ENCODE measurements at places on chromosomes 5 and 9.

- DNase-seq: no peak
These were observed 80.6 kb upstream of the SIMC1 start for GRCh38 chr5:176157656-176158055.

DNA sequence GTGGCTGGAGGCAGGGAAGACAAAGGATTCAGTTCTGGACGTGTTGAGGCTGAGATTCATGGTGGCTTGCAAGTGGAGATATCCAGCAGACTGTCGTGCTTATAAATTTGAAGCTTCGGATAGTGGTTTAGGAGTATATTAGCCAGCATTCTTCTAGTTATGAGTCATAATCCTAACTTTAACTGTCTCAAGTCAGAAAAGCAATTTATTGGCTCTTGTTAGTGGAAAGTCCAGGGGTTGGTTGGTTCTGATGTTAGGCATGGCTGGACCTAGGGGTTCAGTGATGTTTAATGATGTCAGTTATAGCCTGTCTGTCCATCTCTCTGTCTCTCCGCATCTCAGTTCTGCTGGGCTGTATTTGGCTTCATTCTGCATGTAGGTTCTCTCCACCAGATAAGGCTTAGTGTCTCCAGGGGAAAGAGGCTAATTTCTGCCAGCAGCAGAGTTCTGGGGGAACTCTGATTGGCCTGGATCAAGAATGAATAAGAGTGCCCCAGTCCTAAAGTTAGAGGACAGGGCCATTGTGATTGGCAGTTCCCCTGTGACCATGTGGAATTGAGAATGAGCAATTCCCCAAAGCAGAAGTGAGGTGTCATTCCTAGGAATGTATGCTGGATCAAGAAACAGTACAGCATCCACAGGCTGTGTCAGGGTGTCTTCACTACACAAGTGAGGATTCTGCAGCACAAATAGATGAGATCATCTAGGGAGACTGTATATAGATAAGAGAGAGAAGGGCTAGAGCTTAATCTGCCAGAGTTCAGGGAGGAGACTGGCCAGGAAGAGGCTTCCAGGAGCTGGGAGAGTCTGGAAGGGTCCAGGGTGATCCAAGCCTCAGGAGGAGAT, 72.9 kb upstream of the SHB start:
- DNase-seq: no peak

DNA sequence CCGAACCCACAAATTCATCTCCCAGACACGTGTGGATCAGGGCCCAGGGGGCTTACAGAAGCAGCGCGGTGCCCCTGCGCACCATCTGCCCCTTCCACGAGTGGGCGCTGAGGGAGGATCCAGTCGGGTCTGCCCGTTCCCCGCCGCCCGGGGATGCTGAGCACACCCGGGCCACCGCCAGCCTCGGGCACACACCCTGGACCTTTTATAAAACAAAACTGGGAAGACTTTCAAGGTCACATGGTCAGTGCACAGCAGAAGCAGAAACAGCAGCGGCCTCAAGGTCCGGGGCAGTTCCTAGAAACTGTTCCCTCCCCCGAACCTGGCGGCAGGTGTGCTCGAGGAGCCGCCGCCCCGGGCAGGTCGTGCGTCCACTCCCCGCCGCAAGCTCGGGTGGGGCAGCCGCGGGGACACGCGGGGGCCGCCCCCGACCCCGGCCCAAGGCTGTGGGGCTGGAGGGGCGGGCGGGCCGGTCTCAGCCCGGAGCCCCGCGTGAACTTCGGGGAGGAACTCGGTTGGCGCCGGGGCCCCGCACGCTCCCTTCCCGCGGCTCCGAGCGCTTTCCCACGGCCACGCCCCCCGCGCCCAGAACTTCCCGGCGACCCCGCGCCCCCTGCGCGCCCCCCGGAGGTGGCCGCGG, 633 bp upstream of the PPP1R26 start:
- DNase-seq: no peak

DNA sequence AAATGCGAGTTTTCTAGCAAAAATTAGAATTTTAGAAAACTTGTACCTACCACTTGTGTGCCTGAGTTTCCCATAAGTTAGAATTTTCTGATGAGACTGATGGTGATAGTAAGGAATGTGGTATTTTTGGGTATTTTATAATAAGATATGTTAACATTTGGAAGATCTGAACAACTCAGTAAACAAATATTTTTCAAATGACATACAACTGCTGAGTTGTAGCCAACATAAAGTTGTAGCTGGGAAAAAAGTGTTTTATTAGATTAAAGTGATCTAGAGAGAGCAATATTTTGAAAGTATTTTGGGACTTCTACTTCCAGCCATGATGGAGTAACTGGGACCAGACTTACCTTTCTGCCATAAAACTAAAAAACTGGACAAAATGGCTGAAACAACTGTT, 37.9 kb downstream of the GEMIN5 start:
- DNase-seq: no peak

DNA sequence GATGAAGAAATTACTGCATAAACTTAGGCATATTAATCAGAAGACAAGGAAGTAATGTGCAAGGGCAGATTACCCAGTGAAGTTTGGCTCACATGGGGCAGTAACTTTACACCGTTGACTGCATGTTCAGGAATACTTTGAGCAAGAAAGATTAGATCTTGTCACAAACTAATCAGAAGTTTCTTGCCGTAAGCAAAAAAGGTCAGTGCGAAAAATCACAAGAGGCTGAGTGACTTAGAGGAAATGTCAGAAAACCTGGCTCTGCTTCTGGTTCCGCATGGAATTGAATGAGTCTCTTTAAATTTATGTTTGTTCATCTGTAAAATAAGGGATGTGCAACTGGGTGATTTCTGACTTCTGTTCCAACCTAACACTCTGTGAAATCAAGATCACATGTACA, 64.4 kb downstream of the PARP8 start:
- DNase-seq: no peak

- DNase-seq: no peak
These were observed 16.9 kb upstream of the NTRK2 start for GRCh38 chr9:84652496-84653120.

GRCh38 chr5:123512611-123513461, 859 bp downstream of the CSNK1G3 start:
- peak; percentile 5 for DNase-seq

GRCh38 chr9:32401488-32401887, 17.0 kb downstream of the ACO1 start:
- no peak for DNase-seq

DNA sequence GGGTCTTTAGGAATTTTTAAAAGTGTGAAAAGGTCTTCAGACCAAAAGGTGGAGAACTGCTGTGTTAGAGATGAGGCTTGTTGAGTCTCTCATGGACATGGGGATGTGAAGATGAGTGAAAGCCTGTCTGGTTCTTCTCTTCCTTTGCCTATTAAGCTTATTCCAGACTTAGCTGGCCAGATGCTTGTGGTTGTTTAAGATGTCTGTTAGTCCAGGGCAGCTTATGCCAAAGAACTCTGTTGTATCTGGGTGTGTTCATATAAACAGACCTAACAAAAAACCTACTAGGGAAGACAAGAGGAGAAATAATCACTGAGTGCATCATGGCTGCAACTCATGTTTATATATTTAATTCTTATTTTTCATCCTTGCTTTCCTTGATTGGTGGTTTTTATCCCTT, 57.5 kb upstream of the NCS1 start:
- DNase-seq: no peak

DNA sequence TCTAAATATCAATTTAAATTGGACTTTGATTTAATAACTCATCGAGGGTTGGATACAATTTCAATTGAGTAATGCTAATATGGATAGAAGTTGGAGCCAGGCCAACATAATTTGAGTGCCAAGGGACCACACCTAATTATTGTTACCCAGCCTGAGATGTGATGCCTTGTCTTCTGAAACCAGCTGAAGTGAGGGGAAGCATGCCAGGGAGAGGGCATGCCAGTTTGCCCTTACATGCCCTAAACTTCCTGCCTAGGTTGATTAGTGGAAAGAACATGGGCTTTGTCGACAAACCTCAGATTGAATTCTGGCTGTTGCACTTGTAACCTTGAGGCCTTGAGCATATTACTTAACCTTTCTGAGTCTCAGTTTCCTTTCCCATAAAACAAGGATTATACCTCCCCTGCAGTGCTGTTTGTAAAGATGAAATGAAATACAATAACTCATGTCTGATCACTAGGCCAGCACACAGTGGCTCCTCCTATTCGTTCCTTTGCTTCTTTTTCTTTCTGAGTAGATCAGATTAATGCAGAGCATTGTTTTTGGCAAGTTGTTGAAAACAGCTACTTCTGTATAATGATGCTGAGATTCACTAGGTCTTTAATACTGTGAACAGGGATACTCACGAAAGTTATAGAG, 412.8 kb downstream of the TLE4 start:
- DNase-seq: no peak

- no peak for DNase-seq
These were observed 38.6 kb upstream of the GGTA1 start for GRCh38 chr9:121538221-121538620.

- DNase-seq: no peak
These were observed 77.1 kb downstream of the MAP1B start for GRCh38 chr5:72184408-72184807.

DNA sequence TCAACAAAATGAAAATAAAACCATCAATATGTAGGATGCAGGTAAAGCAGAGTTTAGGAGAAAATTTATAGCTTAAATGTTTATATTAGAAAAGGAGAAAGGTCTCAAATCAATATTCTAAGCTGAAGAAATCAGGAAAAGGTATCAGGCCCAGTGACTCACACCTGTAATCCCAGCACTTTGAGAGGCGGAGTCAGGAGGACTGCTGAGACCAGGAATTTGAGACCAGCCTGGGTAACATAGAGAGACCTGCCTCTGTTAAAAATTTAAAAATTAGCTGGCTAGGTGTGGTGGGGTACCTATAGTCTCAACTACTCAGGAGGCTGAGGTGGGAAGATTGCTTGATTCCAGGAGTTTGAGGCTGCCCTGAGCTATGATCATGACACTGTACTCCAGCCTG, 32.2 kb downstream of the CCDC69 start:
- DNase-seq: no peak

GRCh38 chr5:134092875-134093274, 21.6 kb upstream of the TCF7 start:
- no peak for DNase-seq

GRCh38 chr5:94313696-94314095, 304.7 kb downstream of the KIAA0825 start:
- DNase-seq: no peak

DNA sequence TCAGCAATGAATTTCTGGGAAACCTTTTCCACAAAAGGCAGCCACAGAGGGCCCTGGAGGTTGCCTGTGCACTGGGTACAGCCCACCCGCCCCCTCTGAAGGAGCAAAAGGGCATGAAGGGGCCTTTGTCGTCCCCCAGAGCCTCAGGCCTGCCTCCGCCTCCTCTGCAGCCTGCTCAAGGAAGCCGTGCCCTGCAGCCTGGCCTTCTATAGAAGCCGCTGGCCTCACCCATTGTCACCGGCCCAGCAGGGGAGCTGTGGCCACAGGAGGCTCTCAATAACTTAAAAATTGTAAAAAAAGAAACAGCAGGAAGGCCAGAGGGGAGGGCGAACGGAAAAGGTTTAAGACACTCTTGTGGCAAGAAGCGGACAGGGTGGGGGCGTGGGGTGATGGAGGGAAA, 213.3 kb downstream of the IRX2 start:
- DNase-seq: no peak

GRCh38 chr5:37495210-37495609, 116.1 kb downstream of the WDR70 start:
- DNase-seq: no peak

GRCh38 chr9:136090768-136091581, 4.1 kb downstream of the NACC2 start:
- no peak for DNase-seq

DNA sequence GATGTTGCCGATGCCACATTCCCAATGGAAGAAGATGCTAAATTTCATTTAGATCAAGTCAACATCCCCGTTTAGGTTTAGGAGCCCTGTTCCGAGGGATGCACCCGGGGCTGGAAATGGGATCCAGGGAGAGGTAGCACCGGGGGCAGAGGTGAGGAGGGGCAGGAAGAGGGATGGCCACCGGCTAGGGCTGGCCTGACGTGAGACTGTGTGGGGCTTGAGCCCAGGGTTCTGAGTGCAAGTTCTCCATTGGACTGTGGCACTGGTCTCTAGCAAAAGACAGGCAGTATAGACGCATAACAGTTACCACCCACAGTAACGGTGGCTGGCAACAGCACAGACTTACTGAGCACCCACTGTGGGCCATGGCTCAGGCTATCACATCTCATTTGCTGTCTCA, 209.0 kb upstream of the MVB12B start:
- DNase-seq: no peak

DNA sequence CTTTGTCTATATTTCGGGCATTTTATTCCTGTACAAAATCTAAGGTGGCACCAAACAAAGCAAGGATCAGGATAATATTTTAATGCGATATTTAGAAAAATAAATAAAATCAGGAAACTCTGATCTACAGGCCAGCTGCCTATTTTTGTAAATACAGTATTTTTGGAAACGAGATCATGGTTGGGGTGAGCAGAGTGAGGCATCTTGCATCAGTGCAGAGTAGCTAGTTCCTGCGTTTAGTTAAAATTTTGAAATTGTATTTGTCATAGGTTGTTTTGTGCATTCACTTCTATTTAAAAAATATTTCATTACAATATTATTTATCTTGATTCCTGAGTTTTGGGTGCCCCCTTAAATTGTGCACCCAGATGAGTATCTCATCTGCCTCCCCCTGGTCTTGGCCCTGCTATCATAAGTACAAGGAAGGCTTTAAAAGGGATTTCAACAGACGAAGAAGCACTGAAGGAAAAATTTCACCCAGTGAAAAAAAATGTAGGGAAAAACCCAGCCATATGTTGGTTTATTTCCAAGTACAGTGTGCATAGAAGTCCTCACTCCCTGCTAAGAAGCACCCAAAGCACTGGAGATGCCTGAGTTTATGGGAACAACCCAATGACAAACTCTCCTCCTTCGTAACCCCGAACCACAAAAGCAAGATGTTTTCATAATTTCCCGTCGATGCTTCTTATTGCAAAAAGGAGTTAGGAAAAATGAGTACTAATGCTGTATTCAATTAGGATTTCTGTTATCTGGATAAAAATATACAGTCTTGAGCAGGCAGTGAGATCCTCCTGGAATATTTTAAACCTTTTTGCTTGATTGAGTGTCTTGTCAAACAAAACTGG, 304.7 kb upstream of the CLINT1 start:
- no peak for DNase-seq

DNA sequence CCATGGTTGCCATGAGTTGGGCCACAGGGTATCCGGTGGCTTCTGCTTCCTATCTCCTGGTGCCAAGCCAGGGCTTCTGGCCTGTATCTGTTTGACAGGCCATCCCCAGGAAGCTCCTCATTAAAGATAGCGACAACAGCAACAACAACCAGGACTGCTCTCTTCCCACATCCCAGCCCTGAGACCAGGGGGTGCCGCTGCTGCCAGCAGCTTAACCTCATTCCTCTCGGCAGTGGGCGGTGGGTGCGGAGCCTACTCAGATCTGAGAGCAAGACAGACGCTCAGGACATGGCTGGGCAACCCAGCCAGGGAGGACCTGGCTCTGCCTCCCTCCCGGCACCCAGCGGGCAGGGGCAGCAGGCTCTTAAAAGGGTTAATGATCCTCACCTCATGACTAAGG, 98.3 kb downstream of the PSD2 start:
- DNase-seq: no peak

DNA sequence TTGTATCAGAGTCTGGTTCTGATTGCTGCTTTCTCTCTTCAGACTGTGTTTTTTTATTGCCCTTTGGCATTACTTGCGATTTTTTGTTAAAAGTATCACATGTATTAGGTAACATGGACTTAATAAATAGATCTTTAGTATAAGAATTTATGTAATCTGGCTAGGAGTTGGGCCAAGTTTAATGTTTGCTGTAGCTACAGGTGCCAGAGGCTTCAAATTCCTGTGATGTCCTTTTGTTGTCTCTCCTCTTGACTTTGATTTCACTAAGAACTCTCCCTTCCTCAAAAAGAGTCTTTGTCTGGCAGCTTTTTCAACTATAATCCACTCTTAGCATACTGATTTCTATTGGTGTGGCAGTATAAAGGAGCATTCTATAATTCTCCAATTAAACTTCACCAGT, 313.1 kb downstream of the DTWD2 start:
- DNase-seq: no peak

Data from stimulated activated CD4-positive, alpha-beta T cell treated with anti-CD3 and anti-CD28 coated beads, Interleukin-12 subunit alpha, Interleukin-12 subunit beta, amount 100 ng/mL, for 24 hours (primary cell).